Muscle of back (tissue), 13 donors: ENCODE measurements at places on chromosomes 6 and 20.

- DNase-seq: no peak
These were observed 193.2 kb upstream of the COL21A1 start for GRCh38 chr6:56440551-56440981.

DNA sequence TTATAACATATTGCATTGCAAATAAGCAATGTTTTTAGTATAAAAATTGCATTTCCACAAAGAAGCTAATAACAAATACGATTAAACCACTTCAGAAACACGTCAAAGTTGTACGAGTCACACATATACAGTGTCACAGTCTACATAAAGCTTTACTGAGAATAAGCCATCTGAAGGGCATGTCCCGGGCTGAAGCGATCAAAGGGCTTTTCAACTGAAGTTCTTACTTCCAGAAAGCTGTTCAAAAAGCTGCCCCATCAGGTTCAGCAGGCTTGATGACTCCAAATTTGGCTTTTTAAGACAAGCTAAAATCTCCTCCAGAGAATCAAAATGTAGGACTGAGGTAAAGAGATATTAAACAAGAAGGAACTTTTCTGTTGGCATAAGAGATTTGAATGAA lies 37.5 kb upstream of the HAO1 start:
- DNase-seq: no peak

GRCh38 chr20:50217207-50217949 lies 26.7 kb downstream of the CEBPB start:
- no peak for DNase-seq

DNA sequence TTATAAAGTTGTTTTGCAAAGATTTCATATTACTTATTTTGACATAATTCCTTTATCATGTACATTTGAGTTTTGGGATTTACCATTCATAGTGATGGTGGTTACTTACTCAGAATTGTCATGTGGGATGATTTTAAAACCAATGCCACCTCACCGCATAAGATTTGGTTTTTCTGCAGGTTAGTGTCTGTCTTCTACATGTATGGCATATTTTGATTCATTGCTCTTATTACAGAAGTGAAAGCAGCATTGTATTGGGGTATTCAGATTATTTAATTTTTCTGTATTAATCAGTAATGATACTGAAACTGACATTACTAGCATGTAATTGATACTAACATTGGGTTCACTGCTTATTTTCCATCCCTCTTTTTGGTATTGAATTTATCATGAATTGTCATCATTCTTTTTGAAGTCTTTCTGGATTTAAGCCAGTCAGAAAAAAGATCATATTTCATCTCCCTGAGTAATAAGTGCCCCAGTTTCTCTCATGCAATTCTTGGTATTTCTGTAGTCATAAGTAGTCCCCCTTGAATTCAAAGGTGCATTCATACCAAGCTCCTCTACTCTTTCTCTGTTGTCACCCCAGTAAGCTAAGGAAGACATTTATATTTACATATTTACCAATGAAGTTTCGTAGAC lies 176.6 kb downstream of the BCKDHB start:
- DNase-seq: no peak

DNA sequence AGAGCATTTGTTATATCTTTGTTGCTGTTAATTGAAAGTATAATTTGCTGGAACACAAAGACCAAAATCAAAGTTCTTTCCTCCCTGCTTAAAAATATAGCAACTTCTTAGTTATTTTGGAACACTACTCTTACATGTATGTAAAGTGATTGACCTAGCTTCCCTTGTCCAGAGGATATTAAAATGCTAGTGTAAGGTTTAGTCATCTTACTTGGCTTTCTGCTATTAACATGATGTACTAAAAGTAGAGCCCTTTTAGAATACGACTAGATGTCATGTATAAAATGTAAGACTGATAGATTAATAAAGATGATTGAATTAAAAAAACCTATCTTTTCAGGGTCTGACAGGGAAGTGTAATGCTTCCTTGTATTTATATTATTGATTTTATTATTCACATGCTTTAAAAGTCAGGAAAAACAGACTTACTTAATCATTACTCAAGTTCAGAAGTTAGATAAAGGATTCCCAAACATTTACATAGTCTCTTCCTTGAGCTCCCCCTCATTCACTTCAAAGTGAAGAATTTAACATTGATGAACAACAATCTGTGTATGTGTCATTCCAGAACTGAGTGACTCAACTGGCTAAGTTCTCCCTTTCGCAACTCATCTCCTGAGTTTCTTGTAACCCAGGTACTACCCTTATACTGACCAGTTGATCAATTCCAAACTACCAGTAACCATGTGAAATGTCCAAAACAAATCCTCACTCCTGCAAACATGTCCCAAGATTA lies 50.9 kb downstream of the BTBD9 start:
- DNase-seq: no peak

DNA sequence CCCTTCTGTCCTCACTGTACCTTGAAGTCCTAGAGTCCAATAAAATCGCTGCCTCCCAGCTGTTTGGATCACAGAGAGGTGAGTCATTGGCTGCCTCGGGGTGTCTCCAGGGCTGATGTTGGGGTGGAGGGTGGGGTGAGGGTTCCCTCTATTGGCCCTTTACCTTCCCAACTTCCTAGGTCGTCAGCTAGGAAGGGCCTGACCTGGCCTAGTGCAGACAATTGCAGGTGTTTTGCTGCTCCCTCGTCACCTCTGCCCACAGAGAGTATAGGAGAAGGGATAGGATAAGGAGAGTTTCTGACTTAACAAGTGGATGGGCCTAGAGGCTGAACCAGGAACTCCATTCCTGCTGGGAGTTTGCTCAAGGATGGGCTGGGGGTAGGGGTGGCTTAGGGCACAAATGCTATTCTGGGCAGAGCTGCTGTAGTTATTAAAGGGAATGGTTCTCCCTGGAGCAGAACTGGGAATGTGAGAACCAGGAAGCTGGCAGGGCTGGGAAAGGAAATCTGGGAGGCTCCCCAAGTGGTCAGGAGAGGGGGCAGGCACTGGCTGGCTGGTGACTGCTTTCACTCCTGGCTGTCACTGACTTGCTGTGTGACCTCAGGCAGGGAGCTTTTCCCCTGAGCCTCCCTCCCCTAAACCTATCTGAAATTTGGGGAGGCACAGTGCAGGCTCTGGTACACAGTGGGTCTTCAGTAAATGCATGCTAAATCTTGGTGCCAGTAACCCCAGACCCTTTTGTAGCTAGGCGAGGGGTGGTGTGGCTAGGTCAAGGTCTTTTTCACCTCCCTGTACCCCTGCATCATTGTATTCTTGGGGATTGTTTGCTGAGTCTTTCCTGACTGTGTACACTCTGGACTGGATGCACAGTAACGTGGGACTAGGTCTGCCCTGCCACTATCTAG lies 1.5 kb downstream of the TP53INP2 start:
- no peak for DNase-seq

DNA sequence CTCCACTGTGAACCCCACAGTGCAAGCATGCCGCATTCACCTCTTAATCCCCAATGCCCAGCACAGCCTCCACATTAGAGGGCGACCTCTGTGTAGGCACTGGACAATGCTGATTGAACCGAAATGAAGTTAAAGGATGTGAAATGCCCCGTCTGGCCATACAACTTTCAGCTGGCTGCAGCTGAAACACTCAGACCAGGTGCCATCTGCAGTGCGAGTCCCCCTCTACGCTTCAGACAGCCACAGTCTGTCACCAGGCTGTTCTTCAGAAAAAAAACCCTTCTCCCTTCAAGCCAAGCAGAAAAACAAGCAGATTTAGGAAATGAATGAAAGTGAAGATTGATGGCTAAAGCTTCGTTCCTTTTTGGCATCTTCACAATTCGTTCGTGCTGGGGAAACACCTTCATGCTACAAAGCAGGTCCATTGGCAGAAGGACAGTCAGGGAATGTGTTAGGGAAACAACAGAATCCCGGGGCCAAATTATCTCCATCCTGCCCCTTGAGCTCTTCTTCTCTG lies 44.7 kb downstream of the TNFAIP3 start:
- DNase-seq: no peak

DNA sequence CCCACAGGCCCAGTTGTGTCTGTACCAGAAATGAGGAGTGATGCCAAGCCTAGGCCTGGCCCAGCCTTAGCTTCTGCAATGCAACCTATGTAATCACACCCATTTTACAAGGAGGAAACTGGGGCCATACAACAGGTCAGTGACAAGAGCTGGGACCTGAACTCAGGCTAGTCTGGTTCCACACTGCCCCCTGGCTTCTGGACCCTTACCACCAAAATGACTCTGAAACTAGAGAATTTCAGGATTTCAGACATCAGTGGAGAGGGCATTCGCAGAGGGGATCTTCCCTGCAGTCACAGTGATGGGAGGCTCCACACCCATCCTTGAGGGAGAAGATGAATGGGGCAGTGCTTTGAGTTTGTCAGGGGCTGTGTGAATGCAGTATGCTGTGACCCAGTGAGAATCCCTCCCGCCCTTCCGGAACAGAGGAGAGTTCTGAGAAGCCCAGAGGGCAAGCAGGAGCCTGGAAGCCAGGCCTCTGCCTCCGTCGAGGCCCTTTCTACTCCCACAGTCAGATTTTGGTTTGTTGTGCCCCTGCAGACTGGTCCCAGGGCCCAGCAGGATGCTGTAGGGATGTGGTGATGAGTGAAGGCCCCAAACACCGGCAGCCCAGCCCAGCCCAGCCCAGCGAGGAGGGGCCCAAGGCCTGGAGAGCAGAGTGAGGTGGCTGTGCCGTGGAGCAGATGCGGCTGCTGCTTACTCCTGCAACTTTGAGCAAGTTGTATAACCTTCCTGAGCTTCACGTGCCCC lies 48.1 kb upstream of the MYL9 start:
- DNase-seq: no peak

DNA sequence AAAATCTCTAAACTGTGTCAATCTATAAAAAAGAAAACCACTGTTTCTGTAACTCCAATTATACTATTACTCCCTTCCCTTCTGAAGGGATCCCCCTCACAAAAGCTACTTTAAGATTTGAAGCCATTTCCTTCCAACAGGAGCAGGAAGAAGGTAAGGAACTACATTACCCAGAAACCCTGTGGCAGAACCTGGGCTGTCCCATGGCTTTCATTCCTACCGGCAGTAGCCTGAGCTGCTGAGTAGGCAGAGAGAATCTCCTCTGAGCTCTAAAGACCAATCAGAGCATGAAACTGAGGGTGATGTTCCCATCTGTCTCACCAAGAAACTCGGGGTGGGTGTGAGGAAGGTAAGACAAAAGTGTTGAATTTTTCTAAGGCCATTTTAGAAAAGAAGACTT lies 108.0 kb upstream of the LRFN2 start:
- no peak for DNase-seq

GRCh38 chr6:107750176-107750797 lies 73.8 kb downstream of the SCML4 start:
- DNase-seq: no peak

- DNase-seq: no peak
These were observed 16.1 kb upstream of the STK38 start for GRCh38 chr6:36563237-36563927.
